Stimulated activated CD4-positive, alpha-beta T cell treated with anti-CD3 and anti-CD28 coated beads, Interleukin-1b, Interleukin-23, amount 100 ng/mL, for 1 hour (primary cell): ENCODE measurements at places on chromosomes 7 and 10.

DNA sequence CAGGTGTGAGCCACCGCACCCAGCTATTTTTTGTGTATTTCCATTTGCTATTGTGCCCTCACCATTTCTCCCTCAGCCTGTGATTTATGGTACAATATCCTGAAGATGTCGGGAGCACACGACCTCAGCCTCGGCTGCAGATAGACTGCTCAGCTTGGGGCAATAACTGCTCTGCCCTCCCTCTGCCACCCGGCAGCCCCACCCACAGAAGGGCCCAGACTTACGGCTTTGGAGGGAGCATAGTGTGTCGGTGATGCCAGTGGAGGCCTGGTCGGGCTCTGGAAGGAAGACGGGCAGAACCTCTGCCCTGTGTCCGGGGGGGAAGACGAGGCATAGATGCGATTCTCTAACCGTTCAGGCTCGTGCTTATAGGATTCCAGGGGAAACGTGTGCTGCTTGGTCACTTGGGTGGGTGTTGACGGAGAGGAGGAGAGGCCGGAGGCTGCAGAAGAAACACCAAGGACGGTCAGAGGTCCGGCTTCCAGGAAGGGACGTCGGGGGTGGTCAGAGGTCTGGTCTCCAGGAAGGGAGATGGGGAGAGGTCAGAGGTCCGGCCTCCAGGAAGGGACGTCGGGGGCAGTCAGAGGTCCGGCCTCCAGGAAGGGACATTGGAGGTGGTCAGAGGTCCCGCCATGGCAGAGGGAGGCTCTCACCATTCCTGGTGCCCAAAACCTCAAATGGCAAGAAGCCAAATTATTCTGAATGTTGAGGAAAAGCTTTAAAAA, 155.7 kb upstream of the RHEB start:
- DNase-seq, result no peak

DNA sequence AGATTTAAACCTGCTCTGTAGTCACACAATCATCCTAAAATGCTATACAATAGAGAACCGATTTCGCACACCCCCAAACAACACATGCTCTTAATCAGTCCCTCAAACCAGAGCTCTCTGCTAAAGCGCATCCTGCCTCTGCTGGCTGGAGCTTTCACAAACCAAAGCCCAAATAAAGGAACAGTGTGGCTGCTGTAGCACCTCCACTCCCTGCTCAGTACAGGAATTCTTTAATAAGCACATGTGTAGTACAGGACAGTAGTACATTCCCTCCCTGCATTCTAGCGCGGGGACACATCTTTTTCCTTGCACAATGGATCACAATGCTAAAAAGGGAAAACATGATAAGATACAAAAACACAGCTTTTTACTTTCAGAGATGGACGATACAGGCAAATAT, 684.6 kb downstream of the MAGI2 start:
- no peak for DNase-seq

- DNase-seq, result no peak
Observed at GRCh38 chr10:80485946-80486764, 32.0 kb downstream of the TSPAN14 start.

GRCh38 chr7:20861468-20861867, 74.8 kb upstream of the SP8 start:
- no peak for DNase-seq

DNA sequence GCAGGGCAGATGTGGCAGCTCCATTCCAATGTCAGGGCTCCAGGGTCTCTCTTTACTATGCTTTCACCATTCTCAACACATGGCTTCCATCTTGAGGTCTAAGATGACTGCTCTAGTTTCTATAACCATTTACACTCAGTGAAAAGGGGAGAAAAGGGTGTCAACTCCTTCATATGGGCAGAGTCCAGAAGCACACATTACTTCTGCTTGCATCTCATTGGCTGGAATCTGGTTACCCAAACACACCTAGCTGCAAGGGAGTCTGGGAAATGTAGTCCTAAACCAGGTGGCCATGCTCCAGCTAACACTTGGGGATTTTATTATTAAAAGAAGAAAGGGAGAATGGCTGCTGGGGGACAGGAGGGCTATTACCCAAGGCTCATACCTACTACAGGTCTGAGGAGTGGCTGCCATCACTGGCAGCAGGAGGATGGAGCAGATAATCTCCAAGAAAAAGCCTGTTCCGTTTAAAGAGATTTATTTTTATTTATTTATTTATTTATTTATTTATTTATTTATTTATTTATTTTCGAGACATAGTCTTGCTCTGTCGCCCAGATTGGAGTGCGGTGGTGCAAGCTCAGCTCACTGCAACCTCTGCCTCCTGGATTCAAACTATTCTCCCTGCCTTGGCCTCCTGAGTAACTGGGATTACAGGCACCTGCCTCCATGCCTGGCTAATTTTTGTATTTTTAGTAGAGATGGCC, 29.1 kb upstream of the LBX1 start:
- no peak for DNase-seq

DNA sequence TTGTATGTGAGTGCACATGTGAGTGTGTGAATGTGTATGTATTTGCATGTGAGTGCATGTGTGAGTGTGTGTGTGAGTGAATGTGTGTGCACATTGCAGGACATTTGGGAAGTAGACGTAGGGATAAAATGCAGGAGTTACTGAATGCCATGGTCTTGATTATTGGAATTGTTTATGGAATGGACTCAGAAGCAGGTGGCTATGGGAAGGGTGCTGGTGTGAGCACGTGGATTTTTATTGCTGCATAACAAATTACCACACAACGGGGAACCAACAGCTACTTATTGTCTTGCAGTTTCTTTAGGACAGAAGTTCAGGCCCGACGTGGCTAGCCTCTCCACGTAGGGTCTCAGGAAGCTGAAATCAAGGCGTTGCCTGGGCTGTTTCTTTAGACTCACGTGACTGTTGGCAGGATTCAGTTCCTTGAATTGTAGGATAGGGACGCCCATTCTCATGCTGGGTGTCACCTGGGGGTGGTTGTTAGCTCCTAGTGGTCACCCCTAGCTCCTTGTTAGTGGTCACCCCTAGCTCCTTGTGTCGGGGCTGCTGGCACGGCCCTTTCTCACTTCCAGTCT, 48.3 kb upstream of the ZNF32 start:
- DNase-seq, result no peak

DNA sequence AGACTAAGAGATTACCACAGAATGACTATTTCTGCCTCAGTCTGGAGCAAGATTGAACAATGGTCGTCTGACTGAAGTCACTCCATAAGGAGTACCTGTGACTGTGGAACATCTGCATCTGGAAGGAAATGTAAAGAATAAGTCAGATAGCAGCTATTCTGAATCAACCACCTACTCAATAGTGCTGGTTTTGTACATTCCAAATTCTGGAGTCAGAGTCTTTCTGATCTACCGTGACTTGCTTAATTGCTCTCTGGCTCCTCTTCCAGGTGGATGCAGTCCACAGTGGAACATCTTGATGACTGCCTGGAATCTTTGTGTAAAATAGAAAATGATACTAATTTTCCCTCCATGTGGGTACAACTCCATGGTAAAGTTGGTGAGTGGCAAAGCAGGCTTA, 156.3 kb upstream of the SEMA3C start:
- DNase-seq, result no peak

DNA sequence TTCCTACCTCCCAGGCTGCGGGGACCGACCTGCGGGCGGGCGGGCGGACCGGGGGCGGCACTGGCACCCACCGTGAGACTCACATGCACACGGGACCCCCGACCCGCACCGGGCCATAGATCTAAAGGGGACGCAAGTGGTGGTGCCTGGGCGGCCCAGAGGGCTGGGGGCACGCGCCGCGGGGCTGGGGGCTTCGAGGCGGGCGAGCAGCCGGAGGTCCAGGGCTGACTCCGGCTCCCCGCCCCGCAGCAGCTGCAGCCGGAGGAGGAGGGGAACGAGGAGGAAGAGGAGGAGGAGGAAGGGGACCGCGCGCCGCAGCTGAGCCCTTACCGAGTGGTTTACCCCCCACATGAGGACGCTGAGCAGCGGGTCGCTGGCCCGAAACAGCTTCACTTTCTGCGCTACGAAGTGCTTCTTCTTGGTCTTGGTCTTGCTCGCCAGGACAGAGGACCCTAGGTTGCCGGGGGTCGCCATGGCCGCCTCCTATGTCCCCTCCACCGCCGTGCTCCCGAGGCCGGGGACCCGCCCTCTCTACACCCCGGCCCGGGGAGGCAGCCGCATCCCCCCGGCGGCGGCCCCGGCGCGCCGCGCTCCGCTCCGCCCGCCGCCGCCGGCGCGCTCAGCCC, 412 bp downstream of the PIP4K2A start:
- DNase-seq, result no peak

DNA sequence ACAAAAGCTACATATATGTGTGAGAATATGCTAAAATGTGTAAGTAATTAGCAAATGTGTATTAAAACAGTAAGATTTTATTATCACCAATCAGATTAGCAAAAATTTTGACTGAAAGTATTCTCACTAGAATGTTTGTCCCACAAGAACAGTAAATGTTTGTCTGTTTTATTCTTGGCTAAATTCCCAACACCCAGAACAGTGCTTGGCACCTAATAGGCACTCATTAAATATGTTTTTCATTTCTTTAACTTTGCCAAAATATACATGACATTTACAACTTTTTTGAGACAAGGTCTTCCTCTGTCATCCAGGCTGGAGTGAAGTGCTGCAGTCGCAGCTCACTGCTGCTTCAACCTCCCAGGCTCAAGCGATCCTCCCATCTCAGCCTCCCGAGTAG, 143.6 kb downstream of the EBF3 start:
- no peak for DNase-seq

DNA sequence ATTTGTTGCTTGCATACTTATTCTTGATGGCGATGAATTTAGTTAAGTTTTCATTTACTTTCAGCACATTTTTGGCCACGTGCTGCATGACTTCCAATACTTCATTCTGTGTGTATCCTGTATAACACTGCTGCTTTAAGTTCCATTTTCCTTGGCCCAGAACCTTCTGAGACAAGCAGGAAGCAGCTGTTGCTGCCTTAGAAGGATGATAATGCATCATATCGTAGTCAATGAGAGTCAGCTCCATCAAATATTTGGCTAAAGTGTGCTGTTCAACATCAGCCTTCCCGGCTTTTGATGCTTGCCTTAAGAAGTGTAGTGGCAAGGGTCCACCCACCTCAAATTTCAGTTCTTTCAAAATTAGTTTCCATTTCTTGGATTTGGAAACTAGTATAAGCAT, 59.2 kb upstream of the GLCCI1 start:
- DNase-seq, result no peak

- DNase-seq, result no peak
Observed at GRCh38 chr7:73424489-73424885, 9.1 kb upstream of the FZD9 start.

DNA sequence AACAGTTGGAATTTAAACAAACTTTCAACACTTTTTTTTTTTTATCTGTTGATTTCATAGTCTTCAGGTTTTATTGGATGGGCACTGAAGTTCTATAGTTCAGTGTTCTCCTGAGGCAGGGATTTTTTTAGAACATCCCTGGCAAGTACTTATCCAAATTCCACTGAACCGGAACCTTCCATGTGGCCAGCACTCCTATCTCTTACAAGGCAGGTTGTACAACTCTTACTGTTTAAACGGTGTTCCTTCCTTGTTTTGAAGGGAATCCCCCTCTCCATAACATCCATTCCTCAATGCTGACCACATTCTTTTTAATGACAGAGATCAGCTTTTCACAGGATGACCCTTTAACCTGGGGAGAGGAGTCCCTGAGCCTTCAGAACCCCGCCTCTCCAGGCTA, 238.9 kb upstream of the CTBP2 start:
- no peak for DNase-seq

GRCh38 chr10:65723525-65723924, 1202.3 kb upstream of the LRRTM3 start:
- DNase-seq, result no peak

- DNase-seq, result no peak
Observed at GRCh38 chr7:111975346-111975745, 230.9 kb downstream of the DOCK4 start.

DNA sequence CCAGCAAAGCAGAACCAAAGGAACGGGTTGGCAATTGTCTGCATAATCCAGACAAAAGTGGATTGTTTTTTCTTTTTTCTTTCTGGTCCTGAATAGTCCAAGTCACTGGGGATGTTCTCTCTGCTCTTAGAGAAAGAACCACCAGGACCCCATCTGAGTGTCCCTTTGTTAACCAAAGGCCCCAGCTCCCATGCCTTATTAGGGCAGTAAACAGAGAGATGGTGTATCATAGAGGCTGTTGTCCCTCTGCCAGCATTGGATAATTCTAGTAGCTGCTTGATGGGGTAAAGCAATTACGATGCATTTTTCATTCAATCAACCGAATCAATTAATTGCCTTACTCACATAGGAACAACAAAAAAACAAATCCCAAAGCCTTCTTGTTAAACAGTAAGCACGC, 213.0 kb downstream of the BUB3 start:
- DNase-seq, result no peak

GRCh38 chr7:157271991-157272324, 64.8 kb upstream of the DNAJB6 start:
- no peak for DNase-seq

DNA sequence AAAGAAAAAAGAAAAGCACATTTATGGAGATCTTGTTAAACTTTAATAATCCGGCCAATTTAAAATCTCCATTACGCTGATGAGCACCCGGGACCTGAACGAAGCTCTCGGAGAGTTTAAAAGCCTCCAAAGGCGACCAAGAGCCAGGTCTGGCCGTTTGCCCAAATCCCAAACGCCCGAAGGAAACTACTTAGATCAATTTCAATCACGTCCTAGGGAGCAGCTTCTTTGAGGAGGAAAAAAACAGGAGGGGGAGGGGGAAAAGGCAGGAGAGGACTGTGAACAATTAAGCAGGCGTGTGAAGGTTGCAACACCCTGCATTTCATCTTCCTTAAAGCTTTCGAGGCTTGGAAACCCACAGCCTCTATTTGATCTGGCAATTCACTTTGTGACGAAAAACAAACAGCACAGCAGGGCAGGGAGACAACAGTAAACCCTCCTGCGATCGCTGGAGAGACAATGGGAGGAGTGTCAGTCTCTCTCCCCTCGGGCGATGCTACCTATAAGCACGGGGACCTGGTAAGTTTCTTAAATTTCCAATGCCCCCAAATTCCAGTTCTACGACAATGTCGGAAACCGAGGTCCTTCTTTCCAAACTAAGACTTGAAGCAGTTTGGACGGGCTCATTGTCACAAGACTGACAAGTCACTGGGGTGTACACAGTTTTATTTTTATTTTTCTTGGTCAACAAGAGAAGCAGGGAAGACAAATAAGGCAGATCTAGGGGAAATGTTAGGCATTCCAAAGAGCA, 1.2 kb downstream of the KLF6 start:
- no peak for DNase-seq

- no peak for DNase-seq
Observed at GRCh38 chr10:43160921-43161255, 22.6 kb downstream of the CSGALNACT2 start.
